CD4-positive, alpha-beta memory T cell (primary cell): ENCODE measurements at places on chromosomes 5 and 9. TPM values are rescaled to one million over a fixed set of nuclear protein-coding genes. Genes with fewer than 3 reads are reported as not detected.

The PIP5KL1 gene
- 0.79 TPM for polyA plus RNA-seq

The SURF1 gene
- polyA plus RNA-seq = 114 TPM

The GRIA1 gene
- polyA plus RNA-seq = not detected

The FST gene
- 0.18 TPM for polyA plus RNA-seq

The PHYHD1 gene
- polyA plus RNA-seq = not detected

The ZFP37 gene
- 3.0 TPM for polyA plus RNA-seq

The DUSP1 gene
- polyA plus RNA-seq = 879 TPM

The PIGO gene
- 25.2 TPM for polyA plus RNA-seq
